ENCODE measurements at places on chromosomes 1 and 21.

DNA sequence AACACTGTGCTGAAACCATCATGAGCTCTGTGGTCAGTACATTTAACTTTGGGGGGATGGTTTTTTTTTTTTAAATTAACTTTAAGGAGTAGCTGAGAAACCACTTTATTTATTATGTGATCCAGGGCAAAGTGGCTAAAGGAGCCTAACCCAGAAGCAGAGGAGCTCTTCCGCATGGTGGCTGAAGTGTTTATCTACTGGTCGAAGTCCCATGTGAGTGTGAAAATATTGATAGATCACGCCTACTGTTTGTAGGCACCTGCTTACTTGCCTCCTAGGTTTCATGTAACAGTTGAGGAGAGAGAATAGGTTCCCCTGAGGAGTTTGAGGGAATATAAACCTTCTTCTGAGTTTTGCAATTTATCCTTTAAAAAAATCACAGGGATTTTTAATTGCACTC, 181.4 kb downstream of the ZP4 start:
- DNase-seq: no peak

DNA sequence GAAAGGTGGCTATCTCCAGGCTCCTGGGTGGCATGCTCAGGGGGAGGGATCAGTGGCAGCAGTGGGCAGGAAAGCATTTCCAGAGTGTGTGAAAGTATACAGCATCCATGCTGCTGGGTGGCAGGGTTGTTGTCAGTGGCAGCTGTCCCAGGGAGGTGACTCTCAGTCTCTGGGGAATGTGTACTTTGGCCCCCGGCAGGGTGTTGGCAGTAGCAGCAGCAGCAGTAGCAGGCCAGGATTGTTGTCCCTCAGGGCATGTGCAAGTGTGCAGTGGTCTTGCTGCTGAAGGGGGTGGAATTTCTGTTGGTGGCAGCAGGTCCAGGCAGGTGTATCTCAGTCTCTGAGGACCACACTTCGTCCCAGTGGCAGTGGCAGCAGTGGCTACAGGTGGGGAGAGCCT, 71.7 kb upstream of the GUCA2B start:
- DNase-seq: no peak

GRCh38 chr1:240737298-240737697, 125.3 kb upstream of the GREM2 start:
- DNase-seq: no peak

DNA sequence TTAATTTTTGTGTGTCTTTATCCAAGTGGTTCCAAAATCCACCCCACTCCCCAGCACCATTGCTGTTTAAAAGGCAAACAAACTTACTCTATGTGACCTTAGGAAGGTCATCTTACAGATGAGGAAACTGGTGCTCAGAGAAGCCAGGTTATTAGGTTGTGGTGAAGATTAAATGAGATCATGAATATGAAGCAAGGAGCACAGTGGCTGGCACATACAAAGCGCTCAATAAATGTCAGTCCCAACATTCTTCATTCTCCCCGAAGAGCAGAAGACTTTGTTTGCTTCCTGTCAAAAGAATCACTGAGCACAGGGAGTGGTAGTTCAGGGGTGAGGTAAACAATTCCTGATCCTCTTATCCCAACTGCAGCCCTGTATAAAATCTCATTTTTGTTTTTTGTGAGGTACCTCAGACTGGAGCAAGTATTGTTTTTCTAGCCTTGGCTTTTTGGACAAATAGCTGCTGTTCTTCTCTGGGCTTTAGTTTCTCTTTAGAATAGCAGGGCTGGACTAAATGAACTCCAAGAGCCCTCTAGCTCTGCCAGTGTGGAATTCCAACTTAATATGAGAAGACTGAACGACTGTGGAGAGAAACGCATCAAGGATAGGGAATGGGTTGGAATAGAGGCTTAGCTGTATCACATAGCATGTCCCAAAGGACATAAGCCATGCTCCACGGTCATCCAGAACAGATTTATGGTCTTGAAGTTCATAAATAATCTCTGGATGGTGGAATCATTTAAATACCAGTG, 455.3 kb upstream of the USP24 start:
- DNase-seq: no peak

GRCh38 chr1:231248778-231249177, 7.8 kb downstream of the GNPAT start:
- no peak for DNase-seq

DNA sequence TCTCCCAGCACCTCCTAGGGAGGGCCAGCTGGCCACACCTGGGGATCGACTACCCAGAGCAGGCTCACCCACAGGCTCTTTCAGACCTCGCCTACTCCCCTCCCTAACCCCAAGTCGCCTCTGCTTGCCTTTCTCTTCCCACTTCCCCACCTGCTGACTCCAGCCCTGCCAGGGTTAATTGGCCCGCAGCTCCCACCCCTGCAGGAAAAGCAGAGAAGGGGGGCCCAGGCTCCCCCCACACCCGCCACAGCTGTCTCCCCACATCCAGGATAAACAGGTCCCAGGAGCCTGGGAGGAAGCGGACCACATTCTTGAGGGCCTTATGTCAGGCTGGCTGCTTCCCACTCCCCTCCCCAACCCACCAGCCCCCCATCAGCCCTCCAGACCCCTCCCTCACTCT, 45.0 kb downstream of the TAS1R2 start:
- no peak for DNase-seq

All from activated naive CD4-positive, alpha-beta T cell treated with anti-CD3 and anti-CD28 coated beads for 36 hours (primary cell).